Stomach (tissue), 19 donors: ENCODE measurements at places on chromosomes 5 and 9. TPM values are rescaled to one million over a fixed set of nuclear protein-coding genes. Genes with fewer than 3 reads are reported as not detected.

DNA sequence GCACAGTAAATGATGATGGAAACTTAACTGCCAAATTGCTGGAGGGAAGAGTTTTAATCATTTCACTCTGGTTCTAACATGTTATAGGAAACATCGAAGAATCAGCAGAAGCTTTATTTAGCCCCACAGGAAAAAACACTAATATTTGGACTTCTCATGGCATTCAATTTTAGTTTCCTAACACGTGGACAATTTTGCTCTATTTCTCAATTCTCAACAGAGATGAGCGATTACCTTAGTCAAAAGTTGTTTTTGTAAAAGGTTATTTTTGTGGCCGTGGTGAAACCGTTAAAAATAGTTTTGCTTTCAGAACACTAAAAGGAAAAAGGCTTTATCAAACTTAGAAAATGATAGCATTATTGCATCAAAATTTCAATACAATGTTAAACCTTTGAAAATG is 235.2 kb downstream of the PLK2 start:
- no peaks in the 10 kb centered on the region for H3K27me3 ChIP-seq
- H3K4me1 ChIP-seq = no peaks in the 10 kb centered on the region
- no peak overlapping the region for H3K27ac ChIP-seq
- no peak for DNase-seq
- H3K36me3 ChIP-seq = no peaks in the 10 kb centered on the region
- no peak overlapping the region for H3K4me3 ChIP-seq

DNA sequence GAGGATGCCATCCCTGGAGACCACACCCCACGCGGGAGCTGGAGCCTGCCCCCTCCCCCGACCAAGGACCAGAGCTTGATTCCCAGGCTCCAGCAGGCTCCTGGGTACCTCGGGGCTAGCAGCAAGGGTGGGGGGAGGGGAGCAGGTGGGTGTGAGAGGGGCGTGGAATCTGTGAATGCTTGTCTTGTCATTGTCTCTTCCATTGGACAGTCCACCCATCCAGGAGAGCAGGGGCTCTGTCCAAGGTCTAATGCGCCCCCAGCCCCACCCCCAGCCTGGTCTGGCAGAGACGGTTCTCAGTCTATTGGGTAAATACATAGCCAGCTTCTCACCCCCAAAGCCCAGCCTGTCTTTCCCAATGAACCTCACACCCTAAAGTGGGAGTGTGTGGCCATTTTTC is 22.8 kb downstream of the URM1 start:
- DNase-seq = no peak
- H3K36me3 ChIP-seq = peaks cover 14% of the 10 kb centered on the region
- H3K4me1 ChIP-seq = no peaks in the 10 kb centered on the region
- no peak overlapping the region for H3K4me3 ChIP-seq

GRCh38 chr5:175493260-175493659 is 14.9 kb downstream of the SFXN1 start:
- DNase-seq = no peak
- no peak overlapping the region for H3K27ac ChIP-seq
- no peaks in the 10 kb centered on the region for H3K4me1 ChIP-seq
- H3K4me3 ChIP-seq = no peak overlapping the region
- peaks cover 57% of the 10 kb centered on the region for H3K36me3 ChIP-seq

DNA sequence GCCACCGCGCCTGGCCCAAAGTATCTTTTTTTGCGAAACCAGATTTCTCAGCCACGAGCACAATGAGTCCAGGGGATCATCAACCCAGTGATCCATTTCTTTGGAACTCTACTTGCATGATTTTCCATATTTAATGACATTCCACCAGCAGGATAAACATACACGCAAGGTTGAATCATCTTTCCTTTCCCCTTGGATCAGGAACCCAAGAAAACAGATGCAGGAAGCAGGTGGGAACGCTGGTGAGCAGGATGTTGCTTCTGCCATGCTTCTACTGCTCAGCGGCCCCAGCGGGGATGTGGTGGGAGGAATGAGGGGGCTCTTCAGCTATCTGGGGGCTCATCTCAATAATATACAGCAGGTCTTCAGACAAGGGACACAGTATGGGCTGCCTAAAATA is 118.2 kb downstream of the SEC61B start:
- H3K27me3 ChIP-seq = no peaks in the 10 kb centered on the region
- H3K36me3 ChIP-seq = no peaks in the 10 kb centered on the region
- H3K4me1 ChIP-seq = no peaks in the 10 kb centered on the region
- no peak overlapping the region for H3K4me3 ChIP-seq
- no peak overlapping the region for H3K27ac ChIP-seq

- peaks cover 7% of the 10 kb centered on the region for H3K27me3 ChIP-seq
- DNase-seq = no peak
- peaks cover 24% of the 10 kb centered on the region for H3K36me3 ChIP-seq
- peaks cover 56% of the 10 kb centered on the region for H3K4me1 ChIP-seq
- H3K4me3 ChIP-seq = peak overlapping the region; percentile 5
- peak overlapping the region; percentile 74 for H3K27ac ChIP-seq
Observed at GRCh38 chr9:35845824-35846771, 17.1 kb downstream of the TMEM8B start.

DNA sequence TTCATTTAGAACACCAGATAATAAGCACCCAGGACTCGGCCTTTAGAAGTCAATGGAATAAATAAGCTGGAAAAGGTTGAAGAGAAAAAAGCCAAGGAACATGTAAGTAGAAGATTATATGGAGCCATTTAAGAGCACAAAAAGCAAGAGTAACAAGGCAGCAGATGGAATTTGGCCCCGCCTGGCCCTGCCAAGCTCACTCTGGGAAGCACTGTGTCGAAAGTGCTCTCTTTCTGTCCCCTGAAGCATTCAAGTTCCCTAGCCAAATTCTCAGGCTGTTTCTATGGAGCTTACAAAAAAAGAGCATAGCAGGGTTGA is 73.0 kb upstream of the GPR151 start:
- no peak overlapping the region for H3K27ac ChIP-seq
- DNase-seq = no peak
- no peaks in the 10 kb centered on the region for H3K4me1 ChIP-seq
- H3K27me3 ChIP-seq = no peaks in the 10 kb centered on the region

GRCh38 chr9:79559495-79560181 is 12.1 kb upstream of the TLE4 start:
- H3K4me3 ChIP-seq = no peak overlapping the region
- DNase-seq = peak; percentile 33
- H3K4me1 ChIP-seq = peaks cover 8% of the 10 kb centered on the region
- no peaks in the 10 kb centered on the region for H3K36me3 ChIP-seq

GRCh38 chr5:79474367-79475151 is 39.4 kb downstream of the HOMER1 start:
- H3K27me3 ChIP-seq = no peaks in the 10 kb centered on the region
- H3K36me3 ChIP-seq = no peaks in the 10 kb centered on the region
- no peak overlapping the region for H3K27ac ChIP-seq
- H3K4me1 ChIP-seq = no peaks in the 10 kb centered on the region
- H3K4me3 ChIP-seq = no peak overlapping the region

DNA sequence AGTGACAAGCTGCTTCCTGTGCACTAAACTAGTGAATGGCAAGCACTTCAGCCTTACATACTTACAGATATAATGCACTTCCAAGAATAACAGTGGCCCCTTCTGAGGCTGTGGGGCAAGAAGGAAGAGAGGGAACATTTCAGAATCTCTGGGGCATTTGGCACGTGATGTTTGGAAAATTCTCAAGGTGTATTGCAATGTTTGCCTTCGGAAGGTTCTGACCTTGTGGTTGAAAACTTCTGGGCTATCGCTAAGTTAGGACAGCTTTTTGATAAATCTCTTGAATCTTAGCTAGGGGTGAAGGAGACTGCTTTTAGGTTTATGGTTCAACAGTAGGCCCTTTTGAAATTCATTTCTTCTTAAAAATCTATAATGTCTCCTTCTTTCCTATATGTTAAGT is 7.1 kb upstream of the FGF10 start:
- no peak overlapping the region for H3K4me3 ChIP-seq
- H3K4me1 ChIP-seq = no peaks in the 10 kb centered on the region
- no peak for DNase-seq
- no peaks in the 10 kb centered on the region for H3K27me3 ChIP-seq
- H3K36me3 ChIP-seq = no peaks in the 10 kb centered on the region
- no peak overlapping the region for H3K27ac ChIP-seq

GRCh38 chr5:65482296-65482735 is 596 bp upstream of the ADAMTS6 start:
- peak; percentile 61 for DNase-seq
- H3K4me1 ChIP-seq = peaks cover 35% of the 10 kb centered on the region
- H3K27ac ChIP-seq = peak overlapping the region; percentile 87
- peak overlapping the region; percentile 58 for H3K4me3 ChIP-seq

Gene SLC22A4
- 0.61 TPM for polyA plus RNA-seq

Gene IL4
- polyA plus RNA-seq = not detected

Gene VAV2
- polyA plus RNA-seq = 4.1 TPM

Gene PAEP
- not detected for polyA plus RNA-seq

Gene AMACR
- 89.7 TPM for polyA plus RNA-seq

Gene LYSMD3
- 6.0 TPM for polyA plus RNA-seq

Gene SPARC
- polyA plus RNA-seq = 87.7 TPM

Gene TEX48
- not detected for polyA plus RNA-seq

Gene SLC9A3
- 5.9 TPM for polyA plus RNA-seq
